ENCODE measurements at places on chromosomes 2 and 18.

- DNase-seq = no peak
These were observed 12.5 kb downstream of the SNORC start for GRCh38 chr2:232882505-232883115.

DNA sequence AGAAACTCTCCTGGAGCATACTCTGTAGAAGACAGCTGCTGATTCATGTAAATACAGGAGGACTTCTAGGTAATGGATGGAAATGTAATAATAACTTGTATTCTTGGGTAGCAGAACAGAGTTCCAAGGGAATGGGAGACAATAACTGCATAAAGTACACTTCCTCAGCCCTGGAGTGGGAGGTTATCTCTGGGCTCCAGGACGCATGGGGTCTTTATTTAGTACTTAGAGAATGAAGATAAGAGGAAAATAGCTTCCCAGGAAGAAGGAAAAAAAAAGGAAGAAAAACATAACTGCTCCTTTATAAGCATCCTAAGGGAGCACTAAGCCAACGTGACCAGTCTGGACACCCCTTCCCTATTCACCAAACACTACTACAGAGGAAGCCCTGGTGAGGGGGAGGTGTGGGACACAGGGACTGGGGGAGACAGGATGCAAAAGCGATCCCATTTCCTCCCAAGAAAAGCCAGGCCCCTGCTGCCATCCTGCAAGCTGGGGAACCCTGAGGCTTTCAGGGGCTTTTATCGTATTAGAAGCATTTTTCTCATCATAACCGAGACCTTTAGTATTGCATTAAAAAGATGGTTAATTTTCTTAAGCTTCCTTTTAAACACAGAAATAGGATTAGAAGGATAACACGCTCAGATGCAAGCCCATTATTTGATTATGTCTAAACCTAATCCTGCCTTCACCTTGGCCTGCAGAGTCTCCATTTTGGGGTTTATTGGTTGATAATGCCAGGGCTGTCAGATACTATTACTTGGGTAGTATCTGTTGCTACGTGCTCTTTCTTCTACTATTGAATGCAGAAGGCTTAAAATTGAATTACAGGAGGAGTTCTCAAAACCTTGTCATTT is 78.5 kb downstream of the KLF7 start:
- no peak for DNase-seq

DNA sequence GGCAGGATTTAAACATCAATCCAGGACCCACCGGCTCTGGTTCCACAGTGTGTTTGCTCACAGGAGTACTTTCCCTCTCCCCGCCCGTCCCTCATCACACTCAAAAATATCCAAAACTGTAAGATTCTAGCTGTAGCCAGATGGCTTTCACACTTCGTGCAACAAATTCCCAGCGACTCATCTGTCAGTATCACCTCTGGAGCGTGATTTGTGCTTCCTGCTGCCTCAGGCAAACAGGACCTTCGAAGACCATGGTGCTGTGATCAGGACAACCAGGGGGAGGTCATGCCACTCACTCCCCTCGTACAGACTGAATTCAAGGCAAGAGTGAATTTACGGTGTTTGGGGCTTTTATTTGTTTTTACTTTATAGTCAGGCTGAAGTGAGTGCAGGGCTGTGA is 154.5 kb upstream of the PID1 start:
- no peak for DNase-seq

DNA sequence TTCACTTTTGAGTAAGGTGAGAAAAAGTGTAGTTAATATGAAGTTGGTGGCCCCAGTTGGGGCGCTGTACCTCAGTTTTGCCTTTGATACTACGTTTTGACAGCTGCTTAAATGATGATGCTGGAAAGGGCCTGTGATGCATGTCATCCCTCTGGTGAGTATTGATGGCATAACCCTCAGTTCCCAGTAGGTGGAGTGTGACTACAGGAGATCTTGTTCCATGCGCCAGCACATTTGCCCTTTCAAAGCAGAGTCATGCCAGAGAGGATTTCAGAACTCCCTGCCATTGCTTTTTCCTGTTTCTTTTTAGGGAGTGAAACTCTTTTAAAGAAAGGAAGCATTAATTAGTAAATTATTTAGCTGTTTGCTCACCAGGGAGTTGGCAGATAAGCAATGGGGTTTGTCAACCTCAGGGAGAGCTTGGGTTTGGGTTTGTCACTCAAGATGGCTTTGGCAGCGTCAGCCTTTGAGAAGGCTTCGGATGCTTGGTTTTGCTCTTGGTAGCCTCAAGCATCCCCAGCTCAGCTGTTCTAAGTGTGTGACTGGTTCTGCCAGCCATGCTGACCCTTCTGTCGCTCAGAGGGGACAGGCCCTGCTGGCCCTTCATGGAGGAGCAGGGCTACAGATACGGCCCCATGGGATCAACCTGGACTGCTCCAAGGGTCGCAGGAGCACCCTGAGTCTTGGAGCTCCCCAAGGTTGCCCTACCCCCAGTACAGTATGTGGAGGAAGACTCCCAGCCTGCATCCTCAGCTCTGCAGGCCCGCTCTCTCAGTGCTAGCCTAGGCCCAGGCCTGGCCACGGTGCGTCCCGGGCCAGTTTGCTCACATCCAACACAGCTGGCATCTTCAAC is 29.1 kb downstream of the ARMC9 start:
- peak; percentile 6 for DNase-seq

- no peak for DNase-seq
These were observed 270.3 kb upstream of the SALL3 start for GRCh38 chr18:78709261-78709809.

GRCh38 chr2:172462849-172463381 is 35.5 kb downstream of the ITGA6 start:
- no peak for DNase-seq

- peak; percentile 21 for DNase-seq
These were observed 365 bp downstream of the CUL3 start for GRCh38 chr2:224584785-224585210.

DNA sequence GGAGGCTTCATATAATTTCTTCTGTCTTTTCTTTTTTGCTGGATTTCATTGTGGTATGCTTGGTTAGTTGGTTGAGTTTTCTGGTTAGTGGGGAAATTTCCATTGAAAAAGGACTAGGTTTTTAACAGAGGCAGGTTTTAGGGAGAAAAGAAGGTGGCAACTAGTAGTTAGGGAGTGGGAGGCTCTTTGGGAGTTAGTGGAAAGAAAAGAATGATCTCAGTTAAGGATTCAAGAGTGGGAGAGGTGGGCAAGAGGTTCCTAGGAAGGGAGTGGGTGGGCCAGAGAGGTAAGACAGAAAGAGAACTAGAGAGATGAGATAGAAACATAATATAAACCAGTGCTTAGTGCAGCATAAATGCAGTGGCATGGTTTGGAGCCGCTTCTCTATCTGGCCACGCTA is 96.9 kb downstream of the SPTBN1 start:
- no peak for DNase-seq

DNA sequence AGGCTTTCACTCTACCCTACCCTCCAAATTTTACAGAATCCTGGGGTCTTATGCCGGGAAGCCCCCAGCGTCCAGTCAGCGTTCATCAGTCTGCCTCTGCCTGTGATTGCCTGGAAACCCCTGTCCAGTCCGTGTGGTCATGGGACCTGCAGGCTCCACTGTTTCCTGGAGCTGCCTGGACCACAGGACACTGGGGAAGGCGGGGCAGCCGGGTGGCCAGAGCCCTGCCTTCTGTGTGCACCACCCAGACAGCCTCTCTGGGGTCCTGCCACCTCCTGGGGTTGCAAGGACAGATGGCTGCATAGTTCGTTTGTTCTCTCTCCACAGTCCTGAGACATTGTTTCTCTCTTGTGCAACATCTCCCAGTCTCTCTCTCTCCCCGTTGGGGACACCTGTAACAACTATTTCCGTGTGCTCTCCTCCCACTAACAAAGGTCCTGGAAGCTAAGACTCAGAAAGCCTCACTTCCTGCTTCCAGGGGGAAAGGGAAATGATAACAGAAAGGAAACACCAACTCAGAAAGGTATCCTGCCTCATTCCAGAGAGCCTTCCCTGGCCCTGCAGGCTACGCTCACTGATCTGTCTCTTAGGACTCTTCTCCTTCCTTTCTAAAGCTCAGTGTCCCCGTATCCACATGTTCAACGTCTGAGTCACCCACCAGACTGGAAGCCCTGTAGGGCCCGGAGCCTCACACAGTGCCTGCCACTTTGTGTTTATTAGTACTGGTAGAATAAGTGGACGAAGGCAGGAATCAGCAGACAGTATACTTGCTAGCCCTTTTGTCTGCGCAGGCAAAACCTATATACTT is 192.8 kb upstream of the RAB12 start:
- DNase-seq = no peak

GRCh38 chr2:7438855-7439254 is 521.6 kb downstream of the RNF144A start:
- no peak for DNase-seq

GRCh38 chr2:98772536-98772935 is 41.6 kb upstream of the MGAT4A start:
- DNase-seq = no peak

DNA sequence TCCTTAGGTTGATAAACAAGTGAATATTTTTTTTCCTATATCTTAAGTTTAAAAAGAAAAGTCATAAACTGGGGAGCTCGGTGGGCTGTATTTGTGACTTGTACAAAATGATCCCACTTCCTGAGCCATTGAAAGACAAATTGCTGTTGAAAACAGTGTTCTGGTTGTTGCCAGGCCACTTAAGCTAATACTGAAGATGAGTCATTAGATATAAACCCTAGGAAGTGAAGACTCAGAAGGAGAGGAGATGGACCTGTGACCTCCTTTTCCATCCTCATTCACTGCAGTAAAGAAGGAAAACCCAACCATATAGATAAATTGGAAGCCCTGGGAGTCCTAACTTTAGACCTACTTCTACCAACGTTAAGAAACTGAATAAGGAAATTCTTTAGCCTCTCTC is 46.2 kb upstream of the SERPINE2 start:
- no peak for DNase-seq

DNA sequence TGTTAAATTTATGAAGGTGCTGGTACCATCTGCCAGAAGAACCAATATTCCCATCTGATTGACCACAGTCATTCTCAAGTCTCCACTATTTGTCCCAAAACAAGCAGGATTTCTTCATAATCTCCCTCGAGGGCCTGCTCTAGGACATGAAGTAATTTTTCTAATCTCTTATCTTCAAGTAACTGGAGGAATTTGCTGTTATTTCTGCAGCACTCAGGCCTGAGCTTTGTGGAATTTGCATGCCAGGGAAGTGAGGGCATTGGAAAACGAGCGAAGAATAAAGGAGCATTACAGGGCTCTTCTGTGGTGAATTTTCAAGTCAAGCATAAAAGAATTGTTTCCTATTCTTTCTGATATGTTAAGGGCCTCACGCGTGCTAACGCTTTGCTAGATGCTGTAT is 161.2 kb upstream of the EPAS1 start:
- no peak for DNase-seq

GRCh38 chr2:105361102-105361889 is 24.0 kb downstream of the C2orf49 start:
- DNase-seq = no peak

GRCh38 chr18:22543769-22544168 is 126.1 kb upstream of the CTAGE1 start:
- DNase-seq = no peak

DNA sequence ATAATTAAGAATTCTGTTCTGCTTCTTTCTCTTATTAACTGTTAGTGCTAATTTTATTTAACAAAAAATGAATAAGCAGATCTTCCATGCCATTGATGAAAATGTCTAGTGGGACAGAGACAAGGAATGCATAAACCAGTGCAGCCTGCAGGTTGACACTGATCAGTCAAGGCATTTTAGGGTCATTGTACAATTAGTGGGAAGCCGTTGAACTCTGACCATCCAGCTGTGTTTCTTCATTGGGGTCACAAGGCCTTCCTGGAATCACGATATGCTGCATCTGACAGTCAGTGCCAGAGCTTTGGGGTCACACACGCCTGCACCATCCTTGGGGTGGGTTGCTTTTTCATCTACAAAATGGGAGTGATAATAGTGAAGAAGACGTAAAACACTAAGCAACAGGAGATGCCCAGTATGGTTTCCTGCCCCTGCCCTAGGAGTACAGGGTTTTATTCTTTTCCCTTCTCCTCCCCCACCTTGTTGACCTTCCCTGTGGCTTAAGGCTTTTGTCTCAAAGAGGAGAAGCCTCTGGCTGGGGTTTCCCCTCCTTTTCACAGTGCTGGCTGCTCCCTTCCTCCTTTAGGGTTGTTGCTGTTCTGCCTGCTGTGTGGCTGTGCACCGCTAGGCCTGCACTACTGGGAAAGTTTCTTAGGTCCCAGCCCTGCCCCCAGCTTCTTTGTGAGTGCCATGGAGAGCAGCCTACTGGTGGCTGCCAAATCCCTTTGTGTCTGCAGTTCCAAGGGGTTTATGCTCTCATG is 245.6 kb downstream of the TPGS2 start:
- DNase-seq = no peak

DNA sequence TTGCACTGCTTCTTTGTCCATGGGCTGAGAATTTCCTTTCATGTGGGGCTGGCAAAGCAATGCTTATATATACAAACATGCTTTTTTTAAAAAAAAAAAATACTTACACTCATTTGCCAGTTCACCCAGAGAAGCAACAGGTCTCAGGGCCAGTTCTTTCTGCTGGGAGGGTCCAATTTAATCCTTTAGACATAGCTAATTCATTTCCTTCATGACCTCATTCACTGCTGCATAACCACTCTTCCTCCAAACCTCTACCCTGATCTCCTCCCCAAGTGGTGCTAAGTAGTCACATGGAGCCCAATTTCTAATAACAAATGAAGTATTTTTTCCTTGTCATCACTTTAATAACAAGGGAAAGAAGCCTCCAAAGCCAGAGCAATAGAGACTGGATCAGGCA is 17.1 kb upstream of the TMEM178A start:
- DNase-seq = no peak

DNA sequence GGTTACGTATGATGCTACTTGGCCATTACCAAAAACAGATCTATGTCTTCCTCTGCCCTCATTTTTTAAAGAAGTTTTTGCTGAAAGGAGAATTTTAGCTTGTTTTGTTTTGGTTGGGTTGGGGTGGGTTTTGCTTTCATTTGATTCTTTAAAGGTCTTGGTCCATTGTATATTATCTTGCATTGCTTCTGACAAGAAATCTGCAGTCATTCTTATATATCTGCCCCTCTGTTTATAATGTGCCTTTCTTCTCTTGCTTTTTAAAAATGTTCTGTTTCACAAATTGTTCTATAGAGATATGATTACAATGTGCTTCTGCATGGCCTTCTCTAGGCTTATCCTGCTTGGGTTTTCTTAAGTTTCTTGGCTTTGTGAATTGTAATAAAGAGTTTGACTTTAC is 660.6 kb downstream of the RNF144A start:
- no peak for DNase-seq

GRCh38 chr2:231680992-231681852 is 27.1 kb upstream of the PTMA start:
- no peak for DNase-seq

GRCh38 chr2:100857915-100858314 is 38.0 kb downstream of the NPAS2 start:
- DNase-seq = no peak

DNA sequence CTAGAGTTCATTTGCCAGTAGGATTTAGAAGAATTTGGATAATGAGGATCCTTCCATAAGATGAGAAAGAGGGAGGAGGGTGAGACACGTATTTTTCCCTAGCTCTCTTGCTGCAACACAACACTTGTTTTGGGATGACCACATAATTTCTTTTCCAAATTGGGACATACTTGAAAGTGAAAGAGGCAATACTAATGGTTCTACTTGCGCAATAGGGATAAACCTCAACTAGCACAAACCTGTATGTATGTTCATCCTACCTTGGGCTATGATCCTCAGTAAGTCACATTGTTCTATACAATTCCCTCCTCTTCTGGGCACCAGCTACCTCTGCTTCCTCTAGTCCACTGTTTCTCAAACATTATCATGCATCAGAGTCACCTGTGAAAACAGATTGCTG is 1208.8 kb upstream of the LRRTM1 start:
- DNase-seq = no peak

Data from stimulated activated CD8-positive, alpha-beta memory T cell treated with anti-CD3 and anti-CD28 coated beads, Interleukin-7, amount 100 ng/mL, for 1 hour (primary cell).